ENCODE measurements at places on chromosomes 11 and 22.
A peak's percentile ranks its signal among the peaks of the same experiment; 100 is the strongest.

DNA sequence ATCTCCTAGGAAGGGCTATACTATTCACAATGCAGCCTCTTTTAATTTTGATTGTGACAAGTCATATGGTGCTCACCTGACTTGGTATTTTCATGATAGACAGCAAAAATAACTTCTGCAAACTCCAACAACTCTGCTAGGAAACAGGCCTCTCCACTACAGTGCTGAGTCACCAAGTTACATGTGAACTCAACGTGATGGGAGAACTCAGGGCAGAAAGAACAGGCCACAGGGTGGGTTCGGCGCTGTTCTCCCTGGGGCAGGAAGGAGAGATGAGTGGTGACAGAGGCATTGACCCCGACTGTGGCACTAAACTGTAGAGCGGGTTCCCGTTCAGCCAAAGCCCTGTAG, 76.6 kb upstream of the UCP3 start:
- DNase-seq: no peak

- DNase-seq: no peak
Observed at GRCh38 chr22:29330753-29331152, 15.3 kb upstream of the RASL10A start.

DNA sequence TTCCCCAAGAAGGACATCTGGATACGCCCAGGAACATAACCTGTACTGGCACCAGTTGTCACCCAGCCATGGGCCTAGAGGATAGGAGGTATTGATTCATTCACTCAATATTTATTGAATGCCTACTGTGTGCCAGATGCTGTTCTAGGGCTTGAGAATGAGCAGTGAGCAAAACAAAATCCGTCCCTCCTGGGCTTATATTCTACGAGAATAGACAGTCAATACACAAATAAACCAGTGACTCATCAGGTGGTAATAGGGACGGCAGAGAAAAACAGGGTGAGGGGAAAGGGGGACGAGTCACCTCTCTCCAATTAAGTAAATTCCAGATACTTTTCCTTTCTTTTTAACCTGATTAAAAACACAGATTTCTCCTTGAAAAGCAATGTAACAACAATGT, 103.5 kb downstream of the MICAL2 start:
- no peak for DNase-seq

- no peak for DNase-seq
Observed at GRCh38 chr22:30305519-30305905, 16.2 kb upstream of the CASTOR1 start.

DNA sequence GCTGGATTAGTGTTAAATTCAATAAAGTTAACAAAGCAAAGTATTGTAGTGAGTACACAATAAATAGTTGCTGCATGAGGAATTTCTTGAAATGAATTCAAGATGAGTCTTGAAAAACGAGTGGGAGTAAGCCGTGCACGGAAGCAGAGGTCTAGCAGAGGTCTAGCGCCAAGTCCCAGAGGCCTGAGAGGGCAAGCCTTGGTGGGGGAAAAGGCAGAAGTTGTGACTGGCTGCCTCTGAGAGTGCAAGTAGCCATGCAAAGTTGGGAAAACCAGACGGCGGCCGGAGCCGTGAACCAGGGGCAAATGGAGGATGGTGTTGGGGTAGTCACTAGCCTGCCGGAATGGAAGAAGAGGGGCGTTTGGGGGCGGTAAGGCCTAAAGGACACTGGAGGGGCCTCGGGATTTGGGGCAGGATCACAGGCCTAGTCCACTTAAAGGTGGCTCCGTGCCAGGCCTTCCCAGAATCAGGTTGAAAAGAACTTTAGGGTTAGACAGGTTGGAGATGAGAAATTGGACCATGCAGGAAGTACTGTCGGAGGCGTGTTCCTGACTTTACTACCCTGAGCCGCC, 379 bp upstream of the SLC3A2 start:
- DNase-seq: peak; percentile 19

DNA sequence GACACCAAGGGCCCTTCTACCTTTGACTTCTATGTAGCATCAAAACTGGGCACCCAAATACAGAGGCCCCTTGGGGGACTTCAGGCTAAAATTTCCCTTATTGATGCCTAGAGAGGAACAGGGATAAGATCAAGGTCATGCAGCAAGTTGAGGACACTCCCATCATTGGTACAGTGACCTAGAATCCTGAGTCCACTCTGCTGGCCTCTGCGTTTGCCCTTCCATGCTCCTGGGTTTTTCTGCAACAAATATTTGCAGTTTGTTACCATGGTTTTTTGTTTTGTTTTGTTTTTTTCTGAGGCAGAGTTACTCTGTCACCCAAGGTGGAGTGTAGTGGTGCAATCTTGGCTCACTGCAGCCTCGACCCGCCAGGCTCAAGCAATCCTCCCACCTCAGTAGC, 64.2 kb downstream of the THAP12 start:
- DNase-seq: no peak

- no peak for DNase-seq
Observed at GRCh38 chr11:101348786-101349185, 219.2 kb upstream of the PGR start.

GRCh38 chr11:932435-932834, 6.8 kb downstream of the AP2A2 start:
- DNase-seq: no peak

DNA sequence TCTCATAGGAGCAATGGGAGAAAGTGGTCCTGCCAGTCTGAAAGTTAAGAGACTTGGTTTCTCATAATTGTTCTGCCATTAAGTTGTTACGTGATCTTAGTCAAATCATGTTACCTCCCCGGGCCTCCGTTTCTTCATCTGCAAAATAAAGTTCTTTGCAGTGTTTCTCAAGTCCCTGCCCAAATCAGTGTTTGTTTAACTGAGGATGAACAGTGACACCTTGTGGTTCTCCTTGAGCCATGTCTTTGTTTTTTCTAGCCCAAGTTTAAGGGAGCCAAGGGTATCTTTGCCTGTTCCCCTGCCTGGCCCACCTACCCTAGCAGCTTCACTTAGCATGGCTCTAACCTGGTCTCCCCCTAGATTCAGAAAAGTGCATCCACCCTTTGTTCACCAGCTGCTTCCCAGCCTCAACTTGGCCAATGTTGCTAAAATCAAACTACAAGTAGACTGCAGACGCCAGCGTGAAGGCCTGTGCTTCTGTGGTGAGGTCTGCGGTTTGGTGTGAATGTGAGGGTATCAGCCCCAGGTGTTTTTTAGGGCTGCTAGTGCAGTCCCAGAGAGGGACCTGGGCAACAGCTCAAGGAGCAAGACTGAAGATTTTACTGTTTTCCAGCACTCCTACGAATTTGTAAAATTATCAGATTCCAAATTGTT, 35.5 kb downstream of the FZD4 start:
- DNase-seq: no peak

DNA sequence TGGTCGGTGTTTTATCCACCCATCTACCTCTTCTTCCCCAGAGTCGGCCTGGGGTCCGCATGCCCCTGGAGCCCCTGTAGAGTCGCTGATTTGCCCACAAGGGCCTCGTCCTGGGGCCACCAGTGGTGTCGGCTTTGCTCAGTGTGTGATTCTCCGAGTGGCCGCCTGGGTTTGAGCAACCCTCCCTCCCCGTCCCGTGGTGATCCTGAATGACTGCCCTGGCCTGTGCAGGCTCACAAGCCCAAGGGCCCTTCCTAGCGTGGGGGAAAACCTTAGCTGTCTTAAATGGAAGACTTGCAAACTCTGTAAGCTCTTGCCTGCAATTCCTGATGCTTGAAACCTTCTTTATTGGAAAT, 128.3 kb downstream of the OSBP2 start:
- DNase-seq: no peak

DNA sequence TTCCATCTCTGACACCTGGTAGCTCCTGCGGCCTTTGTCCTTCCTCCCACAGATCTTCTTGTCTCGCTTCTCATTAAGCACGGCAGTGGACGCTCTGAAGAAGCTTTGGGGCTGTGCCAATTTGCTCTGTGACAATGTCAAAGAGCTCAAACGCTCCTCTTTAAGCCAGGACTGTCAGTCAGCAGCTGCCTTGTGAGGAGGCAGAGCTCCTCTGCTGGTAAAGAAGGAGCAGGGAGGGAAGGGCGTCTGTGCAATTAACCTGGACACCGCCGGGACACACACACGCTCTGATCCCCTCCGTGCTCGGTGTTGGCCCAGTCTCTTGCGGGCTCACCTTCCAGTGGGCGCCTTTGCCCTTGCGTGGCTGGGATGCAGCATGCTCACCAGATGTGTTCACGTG, 373.9 kb downstream of the BRD1 start:
- no peak for DNase-seq

DNA sequence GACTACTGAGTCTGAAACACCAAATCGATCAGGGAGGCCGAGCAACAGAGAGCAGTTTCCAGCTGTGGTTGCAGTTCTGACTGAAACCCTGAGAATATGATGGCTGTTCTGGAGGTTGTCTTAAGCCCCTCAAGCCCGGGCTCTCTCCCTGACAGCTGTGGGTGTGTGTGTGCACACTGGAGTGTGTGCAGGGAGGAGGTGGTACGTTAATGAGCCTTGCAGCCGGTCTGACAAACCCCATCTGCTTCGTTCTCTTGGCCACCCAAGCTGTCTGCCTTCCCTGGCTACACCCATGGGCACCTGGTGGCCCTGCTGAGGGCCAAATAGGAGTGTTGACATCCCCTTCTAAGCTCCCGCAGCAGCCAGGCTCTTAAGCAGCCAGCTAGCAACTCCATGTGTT, 189.8 kb downstream of the KIRREL3 start:
- no peak for DNase-seq

DNA sequence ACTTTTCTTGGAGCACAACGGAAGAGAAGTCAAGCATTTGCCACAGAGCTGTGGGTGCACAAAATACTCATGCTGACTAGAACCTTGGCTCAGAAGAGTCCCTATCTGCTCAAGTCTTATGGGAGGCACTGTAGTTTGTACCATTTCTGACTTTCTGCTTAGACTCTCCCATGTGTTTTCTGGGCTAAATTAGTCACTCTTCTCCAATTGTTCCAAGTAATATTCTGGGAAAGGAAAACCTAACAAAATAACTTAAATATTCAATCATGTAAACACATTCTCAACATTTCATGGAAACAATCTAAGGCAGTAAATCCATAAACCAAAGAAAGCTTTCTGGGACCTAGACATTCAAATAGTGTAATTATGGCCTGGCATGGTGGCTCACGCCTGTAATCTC, 220.7 kb downstream of the SWAP70 start:
- no peak for DNase-seq

- no peak for DNase-seq
Observed at GRCh38 chr11:128484172-128484571, 103.2 kb downstream of the ETS1 start.

DNA sequence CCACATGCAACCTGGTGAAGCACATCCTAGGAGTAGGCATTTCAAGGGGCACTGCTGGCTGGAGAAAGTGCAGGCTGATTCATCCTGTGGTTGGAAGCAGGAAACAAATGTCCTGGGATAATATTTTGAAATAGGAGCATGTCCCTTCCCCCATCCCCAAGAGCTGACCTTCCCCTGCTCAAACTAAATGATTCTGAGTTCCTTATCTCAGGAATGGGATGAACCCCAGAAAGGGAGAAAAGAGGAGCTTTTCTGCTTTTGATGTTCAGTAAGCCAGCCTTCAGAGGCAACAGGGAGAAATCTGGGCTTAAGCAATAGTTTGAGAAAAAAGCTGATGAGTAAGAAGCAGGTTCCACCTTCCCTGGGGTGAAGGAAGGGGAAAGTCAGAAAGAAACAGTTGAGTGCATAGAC, 19.5 kb upstream of the SPON1 start:
- DNase-seq: no peak

GRCh38 chr11:86719781-86720463, 47.5 kb upstream of the ME3 start:
- no peak for DNase-seq

DNA sequence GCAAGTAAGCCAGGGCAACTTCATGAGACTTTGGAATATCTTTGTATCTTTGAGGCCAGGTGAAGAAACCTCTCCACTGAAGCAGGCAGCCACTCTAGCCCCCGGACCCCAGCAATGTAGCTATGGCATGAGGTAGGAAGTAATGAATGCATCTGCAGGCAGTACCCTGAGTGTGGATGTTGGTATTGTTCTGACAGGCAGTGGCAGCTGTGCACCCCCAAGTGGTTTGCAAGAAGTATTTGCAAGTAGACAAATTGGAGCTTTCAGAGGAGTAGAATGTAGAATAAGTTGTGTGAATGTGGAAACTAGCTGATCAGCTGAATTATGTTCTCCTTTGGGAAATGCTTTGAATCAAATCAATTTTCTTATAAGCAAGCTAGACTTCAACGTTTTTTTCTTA, 194.4 kb upstream of the PGR start:
- no peak for DNase-seq

GRCh38 chr11:130449310-130449990, 1.0 kb downstream of the ADAMTS15 start:
- DNase-seq: no peak

GRCh38 chr11:120945042-120945441, 78.9 kb upstream of the TBCEL start:
- no peak for DNase-seq

DNA sequence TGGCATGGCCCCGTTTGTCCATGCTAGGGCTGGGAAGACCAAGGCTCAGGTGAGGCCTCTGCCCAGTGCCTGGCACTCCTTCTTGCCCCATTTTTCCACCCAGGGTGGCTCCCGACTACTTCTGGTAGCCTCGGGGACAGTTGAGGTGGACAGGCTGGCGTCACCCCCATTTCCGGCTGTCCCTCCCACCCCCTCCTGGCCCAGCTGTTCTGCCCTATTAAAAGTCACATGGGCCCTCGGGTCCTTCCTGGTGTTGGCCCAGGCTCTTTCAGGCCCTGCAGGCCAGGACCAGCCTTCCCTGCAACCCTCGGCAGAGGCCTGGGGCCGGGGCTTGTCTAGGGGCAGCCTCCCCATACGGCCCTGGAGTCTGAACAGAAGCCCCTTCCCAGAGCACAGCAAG, 9.5 kb downstream of the CD81 start:
- no peak for DNase-seq

- DNase-seq: no peak
Observed at GRCh38 chr11:37527545-37527944, 929.5 kb upstream of the RAG2 start.

GRCh38 chr11:16935518-16936302, 78.5 kb downstream of the PLEKHA7 start:
- DNase-seq: no peak

DNA sequence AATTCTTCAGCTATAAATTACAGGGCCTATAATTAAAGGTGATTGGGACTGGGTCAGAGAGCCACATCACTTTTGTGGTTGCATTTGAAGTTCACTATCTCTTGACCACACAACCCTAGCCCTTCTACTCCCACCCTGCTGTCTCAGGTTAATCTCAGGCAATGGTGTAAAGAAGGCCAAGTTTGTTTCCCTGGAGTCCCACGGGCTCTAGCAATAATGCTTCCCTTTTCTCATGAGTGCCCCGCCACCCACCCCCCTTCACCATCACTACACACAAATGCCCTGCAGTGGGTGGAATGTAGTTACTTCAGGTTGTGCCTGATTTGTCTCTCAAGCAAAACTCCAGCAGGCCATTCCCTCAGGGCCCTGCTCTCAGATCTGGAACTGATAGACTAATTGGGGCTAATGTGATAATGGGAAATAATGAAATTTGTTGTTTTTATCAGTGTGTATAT, 1.8 kb upstream of the EHF start:
- DNase-seq: no peak

All from cerebellar nuclear complex (tissue), 1 donor.